HuH-7 (cell line): ENCODE measurements at places on chromosomes 2 and 18.

GRCh38 chr2:215022418-215022817, 116.0 kb downstream of the ABCA12 start:
- DNase-seq = no peak

DNA sequence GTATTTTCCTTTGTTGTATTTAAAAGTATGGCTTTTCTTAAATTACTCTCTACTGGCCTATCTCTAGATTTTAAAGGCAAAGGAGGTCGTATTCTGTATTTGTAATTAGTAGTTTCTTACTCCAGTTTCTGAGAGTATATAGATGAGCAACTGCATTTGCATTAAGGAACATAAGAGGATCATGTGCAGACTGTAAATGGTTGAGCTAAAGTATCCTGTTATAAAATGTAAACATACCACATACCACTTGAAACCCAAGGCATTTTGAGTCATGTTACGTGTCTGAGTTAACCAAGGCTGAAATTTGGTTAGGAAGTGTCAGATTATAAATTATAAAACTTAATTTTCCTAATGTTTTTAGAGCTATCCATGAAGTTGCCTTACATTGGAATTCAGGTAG, 76.3 kb downstream of the GPD2 start:
- no peak for DNase-seq

GRCh38 chr2:40483549-40484243, 31.8 kb upstream of the SLC8A1 start:
- DNase-seq = no peak

GRCh38 chr2:26615336-26615859, 25.8 kb downstream of the CIB4 start:
- no peak for DNase-seq

- DNase-seq = no peak
These were observed 187.5 kb downstream of the LTBP1 start for GRCh38 chr2:33134086-33134771.
